ENCODE measurements at places on chromosomes 7 and 10.

GRCh38 chr7:47148536-47149207 lies 433.2 kb downstream of the TNS3 start:
- DNase-seq, result no peak

- no peak for DNase-seq
These were observed 173.2 kb downstream of the SEMA3A start for GRCh38 chr7:84021292-84021908.

GRCh38 chr7:7761340-7761973 lies 43.0 kb upstream of the RPA3 start:
- no peak for DNase-seq

GRCh38 chr7:38374507-38374906 lies 101.1 kb upstream of the TARP start:
- DNase-seq, result no peak

DNA sequence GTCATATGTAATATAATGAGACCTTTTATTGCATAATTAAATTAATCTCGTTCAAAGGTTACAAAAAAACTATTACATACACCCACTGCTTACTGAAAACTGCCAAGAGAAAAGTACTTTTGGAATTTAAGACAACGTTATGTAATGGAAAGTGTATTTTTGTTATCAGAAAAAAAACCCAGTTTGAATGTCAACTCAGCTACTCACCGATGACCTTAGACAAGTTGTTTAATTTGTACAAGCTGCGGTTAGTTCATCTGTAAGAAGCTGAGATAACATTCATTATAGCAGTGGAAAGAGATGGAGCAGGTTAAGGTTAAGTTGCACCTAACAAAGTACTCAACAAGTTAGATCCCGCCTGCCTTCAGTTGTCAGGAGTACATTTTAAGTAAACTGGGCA lies 1.1 kb downstream of the PSMA2 start:
- no peak for DNase-seq

DNA sequence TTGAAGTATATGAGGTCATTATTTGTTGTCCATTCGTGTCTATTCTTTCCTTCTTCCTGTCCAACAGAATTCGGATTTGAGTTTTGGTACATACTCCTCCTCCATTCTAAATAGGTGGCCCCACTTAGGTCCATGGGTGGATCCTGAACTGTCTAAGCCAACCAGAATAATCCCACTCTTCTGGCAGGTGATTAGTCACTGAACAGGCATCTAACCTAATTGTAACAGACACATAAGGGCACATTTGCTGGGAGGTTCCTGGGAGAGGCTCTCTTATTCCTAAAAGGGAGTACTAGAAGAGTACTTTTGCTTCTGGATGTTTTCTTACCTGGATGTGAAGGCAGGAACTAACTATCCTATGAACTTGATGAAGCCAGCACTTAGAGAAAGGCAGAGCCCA lies 16.8 kb downstream of the LRRC72 start:
- no peak for DNase-seq

- DNase-seq, result no peak
These were observed 91.2 kb upstream of the OIT3 start for GRCh38 chr10:72802332-72802731.
